Activated CD4-positive, alpha-beta T cell treated with anti-CD3 and anti-CD28 coated beads for 24 hours (primary cell): ENCODE measurements at places on chromosomes 1 and 21.

DNA sequence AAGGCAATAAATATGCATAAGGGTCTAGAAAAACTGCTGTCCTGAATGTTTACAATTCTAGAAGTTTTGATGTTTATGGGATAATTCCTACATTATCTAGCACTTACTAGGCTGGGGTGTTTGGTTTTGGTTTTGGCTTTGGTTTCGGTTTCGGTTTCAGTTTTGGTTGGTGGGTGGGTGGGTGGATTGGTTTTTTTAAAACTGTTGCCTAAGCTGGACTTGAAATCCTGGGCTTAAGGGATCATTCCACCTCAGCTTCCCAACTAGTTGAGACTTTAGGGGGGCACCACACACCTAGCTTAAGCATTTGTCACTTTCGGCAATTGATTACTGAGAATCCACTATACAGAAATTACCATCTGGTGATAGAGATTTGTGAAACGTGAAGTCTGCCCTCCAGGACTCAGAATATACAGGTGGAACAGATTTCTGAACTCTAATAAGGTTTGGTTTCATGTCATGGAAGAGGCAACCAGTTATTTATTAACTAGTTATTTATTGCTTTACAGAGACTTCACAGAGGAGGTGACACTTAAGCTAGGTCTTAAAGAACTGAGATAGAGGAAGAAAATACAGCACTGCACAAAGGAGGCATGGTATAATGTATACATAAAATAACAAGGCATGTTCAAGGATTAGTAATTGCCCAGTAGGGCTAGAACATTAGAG is 69.6 kb downstream of the PIK3R3 start:
- DNase-seq = peak; percentile 20

- no peak for DNase-seq
Measured at GRCh38 chr1:45824607-45825006, 21.2 kb downstream of the MAST2 start.

- DNase-seq = no peak
Measured at GRCh38 chr1:6427441-6428390, 3.1 kb downstream of the ESPN start.

DNA sequence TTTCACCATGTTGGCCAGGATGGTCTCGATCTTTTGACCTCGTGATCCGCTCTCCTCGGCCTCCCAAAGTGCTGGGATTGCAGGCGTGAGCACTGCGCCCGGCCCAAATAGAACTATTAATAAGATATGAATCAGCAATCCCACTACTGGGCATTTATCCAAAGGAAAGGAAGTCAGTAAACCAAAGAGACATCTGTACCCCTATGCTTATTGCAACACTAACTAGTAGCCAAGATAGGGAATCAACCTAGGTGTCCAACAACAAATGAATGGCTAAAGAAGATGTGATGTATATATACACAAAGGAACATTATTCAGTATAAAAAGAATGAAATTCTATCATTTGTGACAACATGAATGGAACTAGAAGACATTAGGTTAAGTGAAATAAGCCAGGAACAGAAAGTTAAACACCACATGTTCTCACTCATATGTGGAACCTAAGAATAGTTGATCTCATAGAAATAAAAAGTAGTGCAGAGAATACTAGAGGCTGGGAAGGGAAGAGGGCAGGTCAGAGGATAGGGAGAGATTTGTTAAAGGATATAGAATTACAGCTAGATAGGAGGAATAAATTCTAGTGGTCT is 48.8 kb downstream of the XPR1 start:
- no peak for DNase-seq

- no peak for DNase-seq
Measured at GRCh38 chr1:192545896-192546521, 29.6 kb upstream of the RGS1 start.

DNA sequence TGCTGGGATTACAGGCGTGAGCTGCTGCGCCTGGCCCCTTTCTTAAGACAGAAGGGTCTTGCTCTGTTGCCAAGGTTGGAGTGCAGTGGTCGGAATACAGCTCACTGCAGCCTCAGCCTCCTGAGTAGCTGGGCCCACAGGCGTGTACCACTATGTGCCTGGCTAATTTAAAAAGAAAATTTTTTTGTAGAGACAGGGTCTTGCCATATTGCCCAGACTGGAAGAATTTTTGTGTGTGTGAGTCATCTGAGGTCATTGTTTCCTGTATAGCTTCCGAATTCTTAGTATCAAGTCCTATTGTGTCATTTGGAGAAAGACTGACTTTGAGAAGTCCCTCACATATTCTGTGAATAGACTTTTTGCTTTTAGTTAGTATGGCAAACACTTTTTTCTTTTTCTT is 4.7 kb downstream of the SZRD1 start:
- no peak for DNase-seq

DNA sequence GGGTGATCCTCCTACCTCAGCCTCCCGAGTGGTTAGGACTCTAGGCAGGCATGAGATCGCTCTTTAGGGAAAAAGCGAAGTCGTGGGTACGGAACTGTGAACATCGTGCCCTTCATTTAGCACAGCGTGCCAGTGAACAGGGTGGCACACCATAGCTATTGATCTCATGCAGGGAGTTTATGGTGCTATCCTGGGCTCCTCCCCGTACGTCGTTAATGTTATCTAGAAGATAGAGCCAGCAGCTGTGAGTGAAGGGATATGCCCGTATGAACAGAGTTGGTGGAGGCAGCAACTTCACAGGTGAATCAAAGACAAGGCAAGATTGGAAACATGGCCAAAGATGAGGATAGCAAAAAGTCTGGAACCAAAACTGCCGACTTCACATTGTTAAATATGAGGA is 11.2 kb downstream of the CLCN6 start:
- DNase-seq = no peak

GRCh38 chr1:35883635-35884101 is 659 bp downstream of the AGO1 start:
- DNase-seq = peak; percentile 34

- no peak for DNase-seq
Measured at GRCh38 chr1:1259951-1260600, 13.6 kb upstream of the C1QTNF12 start.

DNA sequence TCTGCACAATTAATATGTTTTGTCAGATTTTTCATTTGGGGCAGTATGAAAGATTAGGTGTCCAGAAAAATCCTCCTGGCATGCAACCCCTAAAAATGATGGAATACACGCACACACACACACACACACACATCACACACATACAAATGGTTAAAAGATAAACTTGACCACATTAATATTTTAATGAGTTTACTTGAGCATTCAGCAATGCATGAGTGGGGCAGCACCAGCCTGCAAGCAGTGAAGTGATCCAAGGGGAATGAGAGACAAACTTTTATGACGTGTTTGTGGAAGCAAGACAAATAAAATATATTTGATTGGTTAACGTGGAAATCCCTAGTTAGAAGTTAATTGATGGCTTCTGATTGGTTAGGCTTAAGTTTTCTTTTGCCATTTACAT is 29.1 kb upstream of the SOAT1 start:
- DNase-seq = no peak

DNA sequence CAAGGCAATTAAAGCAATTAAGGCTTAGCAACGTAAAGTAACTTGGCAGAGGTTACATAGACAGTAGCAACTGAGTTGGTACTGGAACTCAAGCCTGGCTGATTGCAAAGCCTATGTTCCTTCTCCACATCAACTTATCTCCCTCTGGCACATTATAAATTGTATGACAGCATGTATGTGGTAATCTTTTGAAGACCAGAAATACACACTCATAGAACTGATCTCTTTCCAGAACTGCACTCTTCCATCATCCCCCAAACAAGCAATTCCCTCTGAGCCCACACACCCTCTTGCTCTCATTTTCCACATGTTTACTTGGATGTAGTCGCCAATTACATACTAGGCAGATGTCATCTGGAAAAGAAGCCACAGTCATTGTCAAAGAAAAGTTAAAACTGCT is 502.2 kb downstream of the PLPP3 start:
- no peak for DNase-seq

DNA sequence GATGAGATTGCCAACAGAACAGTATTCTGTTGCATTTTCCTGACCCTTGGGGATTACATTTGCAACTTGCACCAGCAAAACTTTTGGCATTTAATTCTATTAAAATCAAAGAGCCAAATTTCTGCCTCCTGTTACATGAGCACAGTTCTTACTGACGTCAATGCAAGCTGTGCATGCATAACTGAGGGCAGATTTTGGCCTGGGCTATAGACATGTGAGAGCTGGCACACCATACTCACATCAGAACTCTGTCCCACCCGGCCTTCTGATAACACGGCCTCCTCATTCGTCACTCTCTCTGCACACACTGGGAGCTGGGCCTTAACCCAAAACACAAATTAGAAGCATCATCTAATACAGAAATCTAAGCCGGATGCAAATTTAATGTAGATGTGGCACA is 31.5 kb downstream of the PAPPA2 start:
- DNase-seq = no peak

DNA sequence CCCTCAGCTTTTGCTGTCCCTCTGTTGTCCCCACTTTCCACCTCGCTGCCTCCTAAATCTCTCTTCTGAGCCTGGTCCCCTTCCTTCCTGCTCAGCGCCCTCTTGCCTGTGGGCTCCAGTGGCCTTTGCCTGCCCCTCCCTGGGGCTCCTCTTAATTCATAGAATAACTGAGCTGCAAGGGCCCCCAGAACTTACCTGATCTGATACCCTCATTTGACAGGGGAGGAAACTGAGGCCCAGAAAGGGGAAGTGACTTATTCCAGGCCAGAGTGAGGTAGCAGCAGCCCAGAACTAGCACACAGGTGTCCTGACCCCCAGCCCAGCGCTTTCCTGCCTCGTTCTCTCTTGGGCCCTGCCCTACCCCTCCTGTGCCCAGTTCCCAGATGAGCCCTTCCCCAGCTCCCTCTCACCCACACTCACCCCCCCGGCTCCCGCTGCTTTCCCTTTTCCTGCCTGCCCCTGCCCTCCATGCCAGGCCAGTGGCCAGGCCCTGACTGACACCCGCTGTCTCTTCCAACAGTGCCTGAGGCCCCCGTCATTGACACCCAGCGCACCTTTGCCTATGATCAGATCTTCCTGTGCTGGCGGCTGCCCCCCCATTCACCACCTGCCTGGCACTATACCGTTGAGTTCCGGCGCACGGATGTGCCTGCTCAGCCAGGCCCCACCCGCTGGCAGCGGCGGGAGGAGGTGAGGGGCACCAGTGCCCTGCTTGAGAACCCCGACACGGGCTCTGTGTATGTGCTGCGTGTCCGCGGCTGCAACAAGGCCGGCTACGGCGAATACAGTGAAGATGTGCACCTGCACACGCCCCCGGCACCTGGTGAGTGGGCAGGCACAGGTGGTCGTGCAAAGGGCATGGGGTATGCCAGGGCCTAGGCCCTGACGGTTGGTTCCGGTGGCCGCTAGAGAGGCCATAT is 5.7 kb downstream of the TRIM46 start:
- DNase-seq = no peak

DNA sequence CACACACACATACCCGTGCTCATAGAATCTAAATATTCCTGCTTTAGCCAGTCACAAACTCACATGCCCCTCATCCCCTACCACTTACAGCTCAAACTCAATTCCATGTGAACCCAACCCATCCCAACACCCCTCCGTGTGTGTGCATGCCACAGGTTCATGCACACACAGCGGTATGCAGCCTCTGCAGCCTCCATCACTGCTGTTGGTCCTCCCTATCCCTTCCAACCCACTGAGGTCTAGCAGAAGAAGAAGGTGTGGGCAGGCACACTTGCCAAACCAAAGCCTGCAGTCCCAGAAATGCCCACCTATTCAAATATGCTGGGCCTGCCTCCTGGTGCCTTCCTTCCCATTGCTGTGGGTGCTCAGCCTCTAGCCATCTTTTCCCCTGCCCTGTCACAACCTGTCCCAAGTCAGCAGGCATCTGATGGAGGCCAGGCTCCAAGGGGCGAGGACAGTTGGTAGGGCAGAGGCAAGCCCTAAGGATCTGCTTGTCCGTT is 26.2 kb downstream of the SLC2A1 start:
- DNase-seq = no peak

GRCh38 chr21:32819694-32820093 is 48.1 kb upstream of the PAXBP1 start:
- DNase-seq = no peak

- no peak for DNase-seq
Measured at GRCh38 chr1:40014253-40014706, 26.2 kb upstream of the CAP1 start.

DNA sequence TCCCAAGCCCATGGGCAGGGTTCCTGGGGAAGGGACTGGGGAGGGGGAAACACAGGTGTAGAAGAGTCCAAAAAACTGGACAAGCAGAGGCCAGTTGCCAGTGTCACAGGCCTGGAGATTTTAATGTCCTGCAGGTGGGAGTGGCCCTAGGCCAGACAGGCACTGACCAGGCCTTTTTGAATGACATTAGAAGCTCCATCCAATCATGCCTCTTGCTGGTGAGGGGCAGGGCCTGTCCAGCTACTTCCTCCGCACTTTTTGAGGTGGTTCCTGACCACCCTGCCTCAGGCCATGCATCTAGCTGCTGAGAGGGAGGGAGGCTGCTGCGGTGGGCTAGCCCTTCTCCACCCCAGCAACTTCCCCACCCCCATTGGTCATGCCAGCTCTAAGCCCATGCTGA is 15.9 kb upstream of the KIF21B start:
- no peak for DNase-seq

DNA sequence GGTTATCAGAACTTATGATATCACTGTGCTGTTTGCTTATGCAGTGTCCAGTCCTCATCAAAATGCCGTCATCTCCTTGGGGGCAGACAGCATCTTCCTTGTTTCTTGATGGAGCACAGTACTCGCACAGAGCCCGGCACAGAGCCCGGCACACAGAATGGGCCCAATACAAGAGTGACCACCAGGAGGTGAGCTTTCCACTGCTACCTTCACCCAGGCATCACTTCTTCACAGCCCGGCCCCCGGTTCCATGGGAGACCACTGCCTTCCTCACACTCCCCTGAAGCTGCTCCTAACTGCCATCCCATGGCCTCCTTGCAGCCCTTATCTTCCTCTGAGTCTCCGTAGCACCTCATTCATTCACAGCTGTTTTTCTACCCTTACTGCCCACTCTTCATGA is 94.0 kb downstream of the TNR start:
- DNase-seq = no peak

- DNase-seq = no peak
Measured at GRCh38 chr1:169109561-169110134, 3.2 kb downstream of the ATP1B1 start.

DNA sequence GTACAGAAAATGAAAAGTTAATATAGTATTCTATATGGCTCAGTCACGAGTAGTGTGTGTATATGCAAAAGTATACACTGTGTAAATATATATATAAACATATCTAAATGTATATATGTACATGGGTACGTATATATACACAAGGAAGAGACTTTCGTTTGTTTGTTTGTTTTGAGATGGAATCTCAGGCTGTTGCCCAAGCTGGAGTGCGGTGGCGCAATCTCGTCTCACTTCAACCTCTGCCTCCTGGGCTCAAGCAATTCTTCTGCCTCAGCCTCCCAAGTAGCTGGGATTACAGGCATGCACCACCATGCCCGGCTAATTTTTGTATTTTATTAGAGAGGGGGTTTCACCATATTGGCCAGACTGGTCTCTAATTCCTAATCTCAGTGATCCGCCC is 16.4 kb downstream of the IL12RB2 start:
- no peak for DNase-seq

DNA sequence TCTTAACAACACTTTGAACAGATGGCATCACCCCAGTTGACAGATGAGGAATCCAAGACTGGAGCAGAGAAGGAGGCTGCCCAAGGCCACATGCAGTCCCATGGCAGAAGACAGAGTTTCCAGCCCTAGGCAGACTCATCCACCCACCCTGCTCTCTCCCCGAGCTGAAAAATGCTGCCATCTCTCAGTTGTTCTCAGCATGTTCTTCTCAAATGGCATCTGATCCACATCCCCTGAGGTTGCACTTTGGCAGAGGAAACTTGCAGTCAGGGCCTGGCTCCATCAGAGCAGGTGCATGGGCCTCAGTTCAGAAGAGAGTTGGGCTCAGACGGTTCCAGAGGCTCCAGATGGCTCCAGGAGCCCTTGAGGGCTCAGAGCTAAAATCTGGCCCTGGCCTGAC is 709.4 kb downstream of the MATN1 start:
- DNase-seq = no peak
